ENCODE measurements at places on chromosomes 12 and 14.
A peak's percentile ranks its signal among the peaks of the same experiment; 100 is the strongest.

DNA sequence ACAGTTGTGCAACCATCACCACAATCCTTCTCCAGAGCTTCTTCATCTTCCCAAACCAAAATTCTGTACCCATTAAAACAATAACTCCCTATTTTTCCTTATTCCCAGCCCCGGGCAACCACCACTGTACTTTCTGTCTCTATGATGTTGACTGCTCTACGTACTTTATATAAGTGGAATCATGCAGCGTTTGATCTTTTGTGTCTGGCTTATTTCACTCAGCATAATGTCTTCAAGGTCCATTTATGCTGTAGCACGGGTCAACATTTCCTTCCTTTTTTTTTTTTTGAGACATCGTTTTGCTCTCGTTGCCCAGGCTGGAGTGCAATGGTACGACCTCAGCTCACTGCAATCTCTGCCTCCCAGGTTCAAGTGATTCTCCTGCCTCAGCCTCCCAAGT, 162.7 kb upstream of the GSC start:
- DNase-seq: no peak

- DNase-seq: peak; percentile 92
These were observed 420 bp upstream of the ANKLE2 start for GRCh38 chr12:132761921-132762583.

DNA sequence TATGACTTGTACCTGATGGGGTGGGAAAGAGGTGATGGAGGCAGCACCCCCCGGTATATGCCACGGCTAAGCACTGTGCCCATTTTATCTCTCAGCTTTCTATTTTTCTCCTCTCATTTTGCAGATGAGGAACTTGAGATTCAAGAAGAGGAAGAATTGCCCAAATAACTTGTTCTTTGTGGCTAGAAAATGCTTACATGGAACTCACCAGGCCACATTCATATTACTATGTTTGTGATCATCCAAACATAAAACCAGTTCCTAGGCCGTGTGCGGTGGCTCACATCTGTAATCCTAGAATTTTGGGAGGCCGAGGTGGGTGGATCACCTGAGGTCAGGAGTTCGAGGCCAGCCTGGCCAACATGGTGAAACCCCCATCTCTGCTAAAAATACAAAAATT, 14.5 kb upstream of the PSMD9 start:
- DNase-seq: no peak

GRCh38 chr14:64654246-64654900, 49.9 kb upstream of the PLEKHG3 start:
- no peak for DNase-seq

- no peak for DNase-seq
These were observed 47.1 kb upstream of the PPP2R5C start for GRCh38 chr14:101714394-101714793.

DNA sequence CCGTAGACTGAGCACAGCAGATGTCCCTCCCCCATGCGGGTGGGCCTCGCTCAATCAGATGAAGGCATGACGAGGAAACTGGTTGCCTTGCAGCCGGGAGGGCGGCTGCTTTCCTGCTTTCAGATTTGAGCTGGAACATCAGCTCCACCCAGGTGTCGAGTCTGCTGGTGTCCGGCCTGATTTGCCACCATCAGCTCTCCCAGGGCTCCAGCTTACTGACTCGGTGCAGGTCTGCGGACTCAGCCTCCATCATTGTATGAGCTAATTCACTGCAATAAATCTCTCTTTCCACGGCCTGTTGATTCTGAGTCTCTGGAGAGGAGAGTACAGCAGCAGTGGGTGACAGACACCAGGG, 156.2 kb downstream of the KIF26A start:
- no peak for DNase-seq

DNA sequence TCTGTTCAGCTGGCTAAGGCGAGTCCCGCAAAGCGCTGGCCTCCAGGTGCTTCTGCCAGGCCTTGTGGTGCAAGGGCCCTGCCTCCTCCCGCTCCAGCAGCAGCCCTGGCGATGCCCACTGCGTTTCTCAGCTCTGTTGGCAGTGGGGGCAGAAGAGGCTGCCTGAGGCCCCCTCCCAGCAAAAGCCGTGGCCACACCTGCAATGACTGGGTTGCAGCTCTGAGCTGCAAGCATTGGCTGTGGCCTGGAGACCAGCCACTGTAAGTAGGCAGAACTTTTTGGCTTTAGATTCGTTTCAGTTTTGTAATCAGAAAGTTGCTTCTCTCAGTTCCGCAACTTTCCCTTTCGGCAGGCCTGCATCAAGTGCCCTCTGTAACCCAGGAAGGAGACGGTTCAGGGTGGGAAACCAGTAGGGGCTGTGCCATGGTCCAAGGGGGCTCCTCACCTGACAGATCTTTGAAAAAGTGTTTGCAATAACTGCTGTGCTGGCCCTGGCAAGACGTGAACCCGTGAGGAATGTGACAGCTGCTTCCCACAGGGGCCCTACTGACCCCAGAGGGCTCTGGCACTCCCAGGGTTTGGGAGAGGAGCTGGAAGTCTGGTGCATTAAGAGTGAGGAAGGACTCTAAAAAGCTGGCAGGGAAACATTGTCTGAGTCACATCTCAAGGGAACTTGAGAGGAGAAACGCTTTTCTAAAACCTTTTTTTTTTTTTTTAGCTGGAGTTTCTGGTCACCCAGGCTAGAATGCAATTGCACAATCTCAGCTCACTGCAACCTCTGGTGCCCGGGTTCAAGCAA, 54.5 kb upstream of the MAX start:
- no peak for DNase-seq

- DNase-seq: no peak
These were observed 8.0 kb downstream of the ANO6 start for GRCh38 chr12:45223868-45224267.

GRCh38 chr14:88818018-88818417, 6.4 kb upstream of the TTC8 start:
- DNase-seq: no peak

DNA sequence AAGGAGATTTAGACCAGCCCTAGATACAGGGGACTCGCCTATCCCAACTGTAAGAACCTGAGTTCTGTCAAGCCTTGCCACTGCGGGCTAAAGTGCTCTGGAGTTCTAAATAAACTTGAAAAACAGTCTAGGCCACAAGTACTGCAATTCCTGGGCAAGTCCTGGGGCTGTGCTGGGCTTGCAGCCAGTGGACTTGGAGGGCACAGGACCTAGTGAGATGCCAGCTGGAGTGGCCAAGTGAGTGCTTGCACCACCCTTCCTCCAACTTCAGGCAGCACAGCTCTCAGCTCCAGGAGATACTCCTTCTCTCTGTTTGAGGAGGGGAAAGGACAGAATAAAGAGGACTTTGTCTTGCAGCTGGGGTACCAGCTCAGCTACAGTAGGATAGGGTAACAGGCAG, 307.6 kb upstream of the FBXO33 start:
- DNase-seq: no peak

- no peak for DNase-seq
These were observed 241.6 kb downstream of the LRIG3 start for GRCh38 chr12:58678753-58679152.

DNA sequence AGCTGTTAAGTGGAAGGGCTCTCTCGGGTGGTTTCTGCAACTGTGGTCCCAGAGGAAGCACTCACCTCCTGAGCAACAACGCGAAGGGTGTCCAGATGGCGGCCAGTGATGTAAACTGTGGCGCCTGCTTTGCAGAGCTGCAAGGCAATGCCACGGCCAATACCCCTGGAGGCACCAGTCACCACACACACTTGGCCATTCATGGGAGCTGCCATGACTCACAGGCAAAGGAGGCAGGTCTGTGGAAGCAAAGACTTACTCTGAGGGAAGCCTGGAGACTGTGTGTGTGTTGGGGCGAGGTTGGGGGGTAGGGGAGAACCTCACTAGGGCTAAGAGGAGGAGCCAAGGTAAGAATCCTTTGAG, 707 bp downstream of the DHRS1 start:
- DNase-seq: peak; percentile 18

GRCh38 chr14:30808576-30808975, 65.8 kb upstream of the COCH start:
- no peak for DNase-seq

DNA sequence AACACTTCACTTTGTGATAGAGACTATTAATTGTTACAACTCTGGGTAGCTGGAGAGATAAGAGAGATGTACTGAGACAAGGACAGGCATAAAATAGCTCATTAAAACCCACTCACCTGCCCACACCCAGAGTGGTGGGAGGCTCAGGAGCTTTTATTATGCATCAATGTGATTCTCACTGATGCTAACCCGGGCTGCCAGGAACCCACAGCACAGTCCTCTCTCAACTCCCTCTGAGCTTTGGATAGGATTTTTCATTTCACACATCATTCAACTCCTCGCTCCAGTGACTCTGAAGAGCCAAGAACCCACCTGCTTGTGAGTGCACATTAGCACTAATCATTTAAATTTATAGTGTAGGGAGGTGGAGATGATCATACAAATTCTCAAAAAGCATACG, 827.9 kb downstream of the FLRT2 start:
- no peak for DNase-seq

GRCh38 chr14:27236601-27237000, 638.8 kb upstream of the NOVA1 start:
- DNase-seq: no peak

GRCh38 chr14:96204151-96205058, at the start of gene BDKRB2:
Gene BDKRB2 (plus strand): TSS chr14:96204839. CDS start chr14:96237108, 32,269 bp downstream.
- DNase-seq: peak; percentile 15

- DNase-seq: no peak
These were observed 10.3 kb upstream of the SLCO1B3 start for GRCh38 chr12:20800160-20800559.

DNA sequence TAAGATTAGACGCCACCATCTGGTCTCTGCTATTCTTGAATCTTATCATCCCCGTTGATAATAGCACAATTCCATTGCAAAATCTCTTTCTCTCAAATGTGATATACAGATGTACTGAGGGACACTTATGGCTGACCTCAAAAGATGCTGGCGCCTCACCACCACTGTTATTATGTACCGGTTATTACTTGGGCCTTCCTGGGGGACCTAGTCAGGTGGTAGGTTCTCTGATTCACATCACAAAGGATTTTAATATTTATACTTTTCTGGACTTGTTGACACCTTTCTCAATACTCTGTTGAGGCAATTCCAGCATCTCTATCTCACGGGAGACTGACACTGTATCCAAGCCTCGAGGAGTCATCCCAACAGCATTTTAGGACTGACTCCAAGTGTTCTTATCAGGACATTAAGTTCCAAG, 21.3 kb upstream of the FAM234B start:
- no peak for DNase-seq

DNA sequence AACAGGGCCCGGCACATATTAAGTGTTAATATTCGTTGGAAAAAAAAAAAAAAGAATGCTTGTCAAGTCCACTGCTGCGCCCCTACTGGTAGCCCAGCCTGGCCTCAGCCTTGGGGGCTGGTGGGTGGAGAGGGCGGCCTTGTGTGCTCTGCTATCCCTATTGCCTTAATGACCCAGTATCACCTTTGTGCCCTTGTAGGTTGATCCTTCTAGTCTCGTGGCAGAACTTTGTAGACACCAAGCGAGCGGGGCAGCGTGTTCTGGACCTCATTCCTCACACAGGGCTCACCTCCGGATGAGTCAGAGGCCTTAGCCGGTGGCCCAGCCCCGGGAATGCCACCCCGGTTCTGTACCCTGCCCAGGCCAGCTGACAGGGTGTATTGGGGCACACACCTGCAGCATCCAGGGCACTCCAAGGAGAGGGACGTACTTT, 1.8 kb upstream of the RCOR1 start:
- DNase-seq: no peak

DNA sequence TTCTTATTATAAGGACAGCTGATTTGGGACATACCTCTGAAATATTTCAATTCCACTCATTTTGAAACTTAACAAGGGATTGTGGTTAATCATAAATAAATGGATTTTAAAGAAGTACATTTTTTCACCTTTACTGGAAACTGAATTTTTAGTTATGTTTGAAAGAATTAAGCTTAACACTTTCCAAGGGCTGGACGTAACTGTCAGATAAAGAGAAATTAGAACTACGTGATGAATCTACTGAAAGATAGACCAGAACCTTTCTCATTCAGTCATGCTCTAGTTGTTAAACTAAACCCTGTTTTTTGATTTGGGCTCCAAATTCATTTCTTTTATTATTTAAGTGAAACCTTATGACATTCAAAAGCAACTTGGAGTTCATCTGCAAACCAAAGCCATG, 1892.1 kb upstream of the SEL1L start:
- no peak for DNase-seq

- DNase-seq: no peak
These were observed 1178.3 kb upstream of the FLRT2 start for GRCh38 chr14:84351646-84352045.
